MCF 10A (cell line): ENCODE measurements at places on chromosomes 3 and 15. TPM values are rescaled to one million over a fixed set of nuclear protein-coding genes. Genes with fewer than 3 reads are reported as not detected.

Gene RBPMS2
- total RNA-seq: 0.16 and 0.17 TPM in 2 replicates

Gene SLC4A7
- total RNA-seq: 37.2 and 41.9 TPM in 2 replicates

DNA sequence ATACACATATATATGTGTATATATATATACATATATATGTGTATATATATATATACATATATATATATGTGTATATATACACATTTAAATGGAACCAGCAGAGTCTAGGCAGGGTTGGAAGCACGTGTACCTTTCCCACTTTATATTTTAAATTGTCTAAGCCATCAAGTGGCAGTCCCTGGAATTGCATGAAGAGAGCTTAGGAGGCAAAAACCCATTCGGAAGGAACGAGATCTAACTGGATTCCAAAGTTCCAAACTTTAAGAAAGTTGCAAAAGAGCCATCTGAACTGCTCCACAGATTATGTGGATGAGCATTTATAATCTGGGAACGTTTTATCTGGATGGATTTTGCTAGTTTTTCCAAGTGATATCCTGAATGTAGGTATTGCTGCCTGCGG is 186.5 kb downstream of the FOXP1 start:
- no peaks in the 10 kb centered on the region for H3K27me3 ChIP-seq
- no peaks in the 10 kb centered on the region for H3K36me3 ChIP-seq
- H3K4me3 ChIP-seq: no peak overlapping the region
- H3K27ac ChIP-seq: no peak overlapping the region
- peak; percentile 59 for DNase-seq

- no peaks in the 10 kb centered on the region for H3K27me3 ChIP-seq
- DNase-seq: no peak
- H3K4me1 ChIP-seq: peaks cover 40% of the 10 kb centered on the region
- H3K27ac ChIP-seq: no peak overlapping the region
- no peak overlapping the region for H3K4me3 ChIP-seq
Observed at GRCh38 chr3:178707311-178708031, 171.2 kb downstream of the KCNMB2 start.

DNA sequence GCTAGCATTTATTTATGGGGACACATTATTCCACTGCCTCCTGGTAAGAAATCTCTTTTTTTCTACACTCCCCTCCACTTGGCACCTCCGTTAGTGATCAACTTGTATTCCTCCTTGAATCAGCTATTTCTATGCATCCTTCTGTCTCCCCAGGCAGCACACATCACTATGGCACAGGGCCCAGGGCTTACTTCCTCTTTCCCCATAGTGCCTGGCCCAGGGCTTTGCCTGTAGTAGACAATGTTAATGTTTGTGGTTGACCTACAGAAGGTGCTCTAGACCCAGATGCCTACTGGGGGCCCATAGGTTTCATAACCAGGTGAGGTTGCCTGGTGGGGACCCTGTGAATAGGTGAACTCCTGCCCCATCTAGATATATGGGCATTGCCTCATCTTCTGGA is 44.9 kb downstream of the EPHB1 start:
- H3K27me3 ChIP-seq: no peaks in the 10 kb centered on the region
- no peaks in the 10 kb centered on the region for H3K36me3 ChIP-seq
- H3K4me1 ChIP-seq: no peaks in the 10 kb centered on the region
- no peak overlapping the region for H3K27ac ChIP-seq

- H3K4me1 ChIP-seq: peaks cover 28% of the 10 kb centered on the region
- no peak overlapping the region for H3K4me3 ChIP-seq
- no peak overlapping the region for H3K27ac ChIP-seq
- DNase-seq: peak; percentile 34
- H3K36me3 ChIP-seq: no peaks in the 10 kb centered on the region
Observed at GRCh38 chr3:188194332-188194731, 40.4 kb downstream of the LPP start.

GRCh38 chr15:57485869-57486268 is 105.8 kb upstream of the MYZAP start:
- H3K4me1 ChIP-seq: peaks cover 13% of the 10 kb centered on the region
- H3K27me3 ChIP-seq: no peaks in the 10 kb centered on the region
- H3K4me3 ChIP-seq: no peak overlapping the region
- peak overlapping the region; percentile 6 for H3K27ac ChIP-seq

GRCh38 chr3:143439817-143440216 is 320.2 kb downstream of the CHST2 start:
- H3K4me3 ChIP-seq: no peak overlapping the region
- no peaks in the 10 kb centered on the region for H3K36me3 ChIP-seq
- no peak overlapping the region for H3K27ac ChIP-seq
- peaks cover 11% of the 10 kb centered on the region for H3K4me1 ChIP-seq
- H3K27me3 ChIP-seq: no peaks in the 10 kb centered on the region
- DNase-seq: no peak

GRCh38 chr3:40267937-40268724 is 41.4 kb upstream of the EIF1B start:
- no peaks in the 10 kb centered on the region for H3K27me3 ChIP-seq
- no peak overlapping the region for H3K4me3 ChIP-seq
- no peaks in the 10 kb centered on the region for H3K36me3 ChIP-seq
- DNase-seq: no peak
- H3K4me1 ChIP-seq: no peaks in the 10 kb centered on the region

GRCh38 chr15:96273317-96274086 is 57.0 kb upstream of the NR2F2 start:
- DNase-seq: peak; percentile 91
- H3K4me3 ChIP-seq: peak overlapping the region; percentile 4
- no peaks in the 10 kb centered on the region for H3K27me3 ChIP-seq
- H3K27ac ChIP-seq: peak overlapping the region; percentile 69
- no peaks in the 10 kb centered on the region for H3K36me3 ChIP-seq
- H3K4me1 ChIP-seq: peaks cover 48% of the 10 kb centered on the region
